ENCODE measurements at places on chromosomes 3 and 15.

- DNase-seq, result no peak
Observed at GRCh38 chr3:177466074-177466473, 268.8 kb upstream of the TBL1XR1 start.

DNA sequence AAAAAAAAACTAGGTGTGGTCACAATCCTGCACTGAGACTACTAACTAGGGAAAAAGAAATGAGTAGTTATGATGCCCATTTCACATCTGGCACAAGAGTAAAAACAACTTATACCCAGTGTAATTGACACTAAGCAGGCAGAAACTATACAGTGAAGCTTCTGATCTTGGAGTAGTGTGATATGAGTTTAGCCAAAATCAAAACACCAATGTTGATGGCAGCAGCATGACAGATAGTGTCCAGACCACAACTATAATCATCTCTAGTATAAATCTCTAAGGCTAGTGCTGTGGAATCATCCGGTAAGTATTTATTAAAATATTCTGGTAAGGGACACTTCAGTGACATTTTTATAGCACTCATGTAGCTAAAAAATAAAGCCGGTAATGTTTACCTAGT lies 108.5 kb upstream of the EPHA6 start:
- no peak for DNase-seq

- no peak for DNase-seq
Observed at GRCh38 chr3:179189759-179190158, 41.6 kb downstream of the PIK3CA start.

DNA sequence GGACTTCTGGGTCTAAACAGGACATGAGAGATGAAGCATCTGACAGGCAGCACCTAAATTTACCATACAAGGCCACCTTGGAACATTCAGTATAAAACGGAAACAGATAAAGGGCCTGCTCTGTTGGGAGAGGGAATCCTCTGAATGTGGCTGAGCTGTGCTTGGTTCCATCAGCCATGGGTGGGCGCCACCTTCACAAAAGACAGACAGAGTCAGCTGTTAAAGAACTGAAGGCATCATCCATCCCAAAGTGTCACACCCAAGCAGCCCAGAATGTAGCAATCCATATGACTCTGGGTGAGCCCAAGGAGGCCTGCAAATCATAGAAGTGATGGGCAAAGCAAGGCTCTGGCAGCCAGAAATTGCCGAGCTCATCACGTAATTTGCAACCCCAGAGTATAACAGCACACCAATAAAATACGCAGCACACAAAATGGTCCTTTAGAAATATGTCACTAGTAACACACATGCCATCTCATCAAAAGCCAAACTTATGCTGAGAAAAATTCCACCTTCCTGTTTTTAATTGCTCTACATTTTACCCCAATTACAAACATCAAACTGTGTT lies 24.8 kb upstream of the RBP1 start:
- DNase-seq, result peak; percentile 3

GRCh38 chr3:183185696-183186095 lies 23.2 kb upstream of the LAMP3 start:
- DNase-seq, result peak; percentile 49

GRCh38 chr15:93048759-93049161 lies 40.3 kb downstream of the RGMA start:
- no peak for DNase-seq

DNA sequence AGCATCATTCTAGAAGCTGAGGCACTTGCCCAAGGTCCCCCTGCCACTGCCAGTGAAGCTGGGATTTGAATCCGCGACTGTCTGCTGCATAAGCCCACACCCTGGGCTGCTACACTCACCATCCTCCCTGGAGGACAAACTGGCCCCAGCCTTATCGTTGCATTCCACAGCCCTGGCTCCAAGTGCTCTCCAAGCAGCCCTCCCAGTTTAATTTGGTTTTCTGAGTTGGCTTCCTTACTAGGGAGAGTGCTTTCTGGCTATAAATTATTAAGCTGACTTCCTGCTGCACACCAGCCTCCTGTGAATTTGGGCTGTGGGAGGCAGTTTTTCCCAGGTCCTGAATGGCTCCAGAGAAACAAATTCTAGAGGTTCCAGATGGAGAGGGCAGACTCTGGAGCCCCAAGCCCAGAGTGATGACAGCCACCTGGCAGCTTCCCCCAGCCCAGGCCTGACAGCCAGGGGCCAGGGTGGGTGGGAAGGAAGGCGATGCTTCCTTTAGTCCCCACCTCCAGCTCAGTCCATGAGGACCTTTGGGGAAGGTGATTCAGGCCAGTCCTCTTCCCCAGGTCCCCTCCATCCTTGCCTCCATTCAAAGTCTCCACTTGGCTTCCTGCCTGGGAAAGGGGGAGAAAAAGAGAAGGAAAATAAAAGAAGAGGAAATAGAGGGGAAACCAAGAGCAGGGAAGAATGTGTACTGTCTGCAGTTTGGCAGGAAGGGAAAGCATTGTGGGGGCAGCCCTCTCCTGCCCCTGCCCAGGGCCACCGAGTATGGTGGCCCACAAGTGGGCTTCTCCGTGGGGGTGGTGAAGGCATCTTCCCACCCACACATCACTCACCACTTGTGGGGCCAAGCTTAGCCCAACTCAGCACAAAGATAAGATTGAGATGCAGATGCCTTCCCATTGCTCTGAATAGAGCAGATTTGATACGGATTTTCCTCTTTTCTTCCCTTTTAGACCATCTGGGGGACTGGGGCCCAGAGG lies 69.6 kb downstream of the SEMA5B start:
- no peak for DNase-seq

DNA sequence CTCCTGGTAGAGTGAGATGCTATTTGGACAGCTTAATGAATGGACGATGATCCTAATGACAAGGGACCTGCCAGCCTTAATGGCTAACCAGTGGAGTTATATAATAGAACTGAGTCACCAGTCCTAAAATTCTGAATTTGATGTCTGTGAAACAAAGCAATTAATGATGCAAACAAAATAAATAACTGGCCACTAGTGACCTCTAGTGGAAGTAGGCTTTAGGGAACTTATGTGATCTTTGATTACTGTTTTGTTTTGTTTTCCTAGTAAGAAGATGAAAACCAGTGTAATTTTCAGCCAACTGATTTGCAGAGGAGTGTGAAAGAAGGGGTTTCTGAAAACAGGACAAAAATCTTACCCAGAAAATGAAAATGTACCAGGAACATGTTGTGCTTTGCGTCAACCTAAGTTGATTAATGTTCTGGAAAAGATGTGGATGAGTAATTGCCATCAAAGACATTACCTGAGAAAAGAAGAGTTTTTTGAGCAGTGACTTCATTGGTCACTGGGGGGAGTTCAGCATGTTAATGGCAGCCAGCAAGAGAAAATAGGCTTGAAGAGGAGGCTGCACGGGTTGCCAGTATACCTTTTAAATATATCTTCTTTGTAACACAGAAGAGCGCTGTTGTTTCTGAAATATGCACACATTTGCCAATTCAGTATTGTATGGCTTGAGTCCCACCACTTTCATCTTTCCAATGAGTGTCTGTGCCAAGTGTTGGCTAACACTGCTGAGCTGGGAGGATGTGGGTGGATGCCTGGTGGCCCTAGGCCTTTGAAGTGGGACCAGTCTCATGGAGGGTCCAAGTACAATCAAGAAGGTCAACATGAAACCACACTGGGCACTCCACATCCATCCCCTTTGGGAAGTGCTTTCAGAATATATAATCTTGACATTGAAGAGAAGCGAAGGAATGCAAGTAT lies 9.3 kb downstream of the VEPH1 start:
- peak; percentile 58 for DNase-seq

- no peak for DNase-seq
Observed at GRCh38 chr3:164732166-164732565, 346.1 kb downstream of the SI start.

- no peak for DNase-seq
Observed at GRCh38 chr3:11099306-11099705, 55.0 kb upstream of the HRH1 start.

DNA sequence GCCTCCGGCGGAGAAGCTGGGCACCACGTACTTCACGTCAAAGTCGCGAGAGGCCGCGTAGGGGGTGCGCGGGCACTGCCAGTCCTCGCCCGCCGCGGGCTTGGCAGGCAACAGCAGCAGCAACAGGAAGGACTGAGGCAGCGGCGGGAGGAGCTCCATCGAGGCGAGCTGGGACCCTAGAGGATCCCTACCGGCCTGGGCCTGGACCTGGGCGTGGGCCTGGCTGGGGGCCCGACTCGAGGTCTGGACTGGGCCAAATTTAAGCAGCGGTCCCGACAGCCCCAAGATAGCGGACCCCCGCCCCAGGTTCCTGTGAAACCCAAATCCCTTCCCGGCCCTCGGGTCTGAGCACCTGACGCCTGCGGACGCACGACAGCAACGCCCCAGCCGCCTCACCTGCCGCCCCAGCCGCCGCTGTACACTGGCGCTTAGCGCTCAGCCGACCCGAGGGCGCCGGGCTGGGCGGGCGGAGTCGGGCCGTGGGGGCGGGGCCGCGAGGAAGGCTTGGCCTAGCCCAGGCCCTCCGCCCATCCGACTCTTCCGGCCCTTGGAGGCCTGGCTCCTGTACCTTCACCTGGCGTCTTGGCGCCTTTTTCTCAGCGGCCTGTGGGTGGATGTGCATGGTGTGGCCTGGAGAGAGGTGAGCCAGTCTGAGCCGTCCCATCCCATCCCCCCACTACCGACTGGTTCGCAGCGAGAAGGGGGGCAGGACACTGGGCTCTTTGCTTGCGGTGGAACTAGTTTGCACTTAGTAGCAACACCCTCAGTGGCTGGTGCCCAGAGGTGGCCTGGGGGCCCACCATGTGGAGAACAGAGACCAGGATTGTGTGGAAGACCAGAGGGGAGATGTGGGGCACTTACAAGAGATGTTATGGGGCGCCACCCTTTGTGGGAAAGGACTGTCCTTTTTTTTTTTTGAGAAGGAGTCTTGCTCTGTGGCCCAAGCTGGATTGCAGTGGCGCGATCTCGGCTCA lies at the start of gene MST1R:
MST1R (minus strand) TSS at position 423 of the 974 bp plus-strand sequence; CDS start at position 159, 264 bp downstream.
- DNase-seq, result no peak

GRCh38 chr15:74835312-74835823 lies 7.6 kb downstream of the ULK3 start:
- DNase-seq, result peak; percentile 62

DNA sequence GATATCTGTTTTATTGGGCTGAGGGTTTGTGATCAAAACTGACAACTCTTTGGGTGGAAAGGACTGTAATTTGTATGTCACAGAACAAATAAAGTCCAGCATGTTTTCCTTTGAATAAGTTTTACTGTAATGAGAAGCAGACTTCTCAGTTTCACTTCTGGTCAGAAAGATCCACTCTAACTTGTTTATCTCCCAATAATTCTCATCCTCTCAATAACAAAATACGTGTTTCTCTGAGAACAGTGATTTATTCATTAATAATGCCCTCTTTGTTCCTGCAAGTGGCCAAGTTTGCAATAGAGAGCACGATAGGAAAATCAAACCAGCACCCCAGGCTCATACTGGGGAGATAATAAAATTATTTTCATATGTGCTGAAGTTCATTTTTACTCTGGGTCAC lies 190.6 kb downstream of the CNTN3 start:
- no peak for DNase-seq

Measured in NB4 (cell line).